Fibroblast of skin of right biceps (primary cell): ENCODE measurements at places on chromosomes 12 and 14.
A peak's percentile ranks its signal among the peaks of the same experiment; 100 is the strongest.

- no peak for DNase-seq
Measured at GRCh38 chr12:121560392-121561008, 20.3 kb downstream of the KDM2B start.

- DNase-seq: no peak
Measured at GRCh38 chr12:128819293-128820144, 4.2 kb downstream of the SLC15A4 start.

GRCh38 chr12:50085615-50086072 is 502 bp downstream of the SMARCD1 start:
- DNase-seq: no peak

DNA sequence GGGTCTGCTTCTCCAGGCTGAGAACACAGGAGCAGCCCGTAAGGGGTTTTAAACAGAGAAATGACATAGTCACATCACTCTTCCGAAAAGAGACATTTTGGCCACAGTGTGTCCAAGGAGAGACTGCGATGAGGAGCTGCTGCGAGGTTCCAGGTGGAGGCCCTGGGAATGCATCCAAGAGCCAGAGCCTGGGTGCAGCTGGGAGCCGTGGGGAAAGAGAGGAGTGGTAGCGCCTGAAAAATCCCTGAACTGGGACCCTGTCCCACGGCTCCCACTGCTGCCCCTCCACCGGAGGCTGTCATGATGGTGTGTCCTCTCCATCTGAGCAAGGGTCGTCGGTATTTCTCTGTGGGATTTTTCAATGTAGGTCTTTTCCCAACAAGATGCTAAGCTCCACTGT is 146.9 kb downstream of the BCL11B start:
- no peak for DNase-seq

DNA sequence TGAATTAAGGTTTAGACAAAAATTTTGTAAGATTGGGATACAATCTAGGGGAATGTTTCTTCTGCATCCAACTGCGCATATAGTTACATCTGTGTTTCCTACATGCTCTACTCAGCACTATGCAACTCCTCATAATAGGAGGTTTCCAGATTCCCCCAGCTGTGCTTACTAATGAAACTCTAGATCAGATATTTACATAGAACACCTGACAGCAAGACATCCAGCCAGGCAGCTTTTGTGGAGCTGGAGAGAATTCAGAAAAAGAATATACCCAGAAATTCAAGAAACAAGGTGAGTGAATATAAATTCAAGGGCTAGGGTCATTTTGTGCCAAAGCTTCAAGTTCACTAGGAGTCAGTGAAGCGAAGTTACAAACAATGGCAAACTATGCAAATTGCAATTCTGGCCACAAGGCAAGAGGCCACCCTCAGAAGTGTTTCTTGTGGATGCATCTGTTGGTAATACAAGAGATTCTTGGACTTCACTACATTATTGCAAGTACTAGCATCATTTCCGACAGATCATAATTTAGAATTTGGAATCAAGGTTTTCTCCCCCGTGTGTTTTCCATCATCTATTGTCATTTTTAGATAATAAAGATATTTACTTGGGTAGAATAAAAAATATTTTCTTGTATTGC is 341.2 kb upstream of the NAV3 start:
- no peak for DNase-seq

DNA sequence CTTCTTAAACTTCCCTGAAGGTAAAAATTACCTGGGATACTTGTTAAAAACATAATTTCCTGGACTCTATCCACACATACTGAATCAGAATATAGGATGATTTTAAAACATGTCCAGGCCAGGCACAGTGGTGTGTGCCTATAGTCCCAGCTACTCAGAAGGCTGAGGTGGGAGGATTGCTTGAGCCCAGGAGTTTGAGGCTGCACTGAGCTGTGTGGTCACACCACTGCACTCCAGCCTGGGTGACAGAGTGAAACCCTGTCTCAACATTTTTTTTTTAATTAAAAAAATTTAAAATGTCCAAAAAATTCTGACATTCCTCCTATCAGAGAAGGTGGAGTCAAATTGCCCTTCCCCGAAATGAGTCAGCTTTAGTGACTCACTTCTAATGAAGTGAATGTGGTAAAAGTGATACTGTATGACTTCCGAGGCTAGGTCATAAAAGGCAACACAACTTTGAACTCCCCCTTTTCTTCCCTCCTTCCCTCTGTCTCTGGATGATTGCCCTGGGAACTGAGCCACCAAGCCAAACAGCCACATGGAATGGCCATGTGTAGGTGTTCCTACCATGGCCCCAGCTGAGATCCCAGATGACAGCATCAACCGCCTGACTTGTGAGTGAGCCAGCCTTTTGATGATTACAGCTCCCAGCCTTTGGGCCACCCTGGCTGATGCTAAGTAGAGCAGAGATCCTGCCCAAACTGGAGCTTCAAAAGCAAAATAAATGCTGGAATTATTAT is 36.3 kb downstream of the LIMA1 start:
- DNase-seq: peak; percentile 100

DNA sequence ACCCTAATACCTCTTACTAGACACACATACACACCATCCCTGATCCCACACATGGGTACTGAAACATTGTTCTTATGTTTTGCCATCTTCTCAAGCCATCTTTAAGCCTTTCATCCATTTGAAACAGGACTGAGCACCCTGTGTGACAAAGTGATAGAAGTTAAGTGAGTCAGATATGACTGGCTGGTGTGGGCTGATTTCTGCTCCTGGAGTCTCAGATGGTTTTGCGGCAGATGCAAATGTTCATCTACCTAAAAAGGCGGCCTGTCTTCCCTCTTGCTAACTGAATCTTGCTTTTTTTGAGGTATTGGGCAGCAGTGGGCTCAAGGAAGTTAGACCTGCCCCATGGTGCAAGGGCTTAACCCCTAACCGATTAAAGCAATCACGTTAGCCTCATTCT is 30.4 kb upstream of the PKP2 start:
- DNase-seq: no peak
